ENCODE measurements at places on chromosomes 1 and 21. TPM values are rescaled to one million over a fixed set of nuclear protein-coding genes. Genes with fewer than 3 reads are reported as not detected.

Gene ETNK2
- total RNA-seq: 1.5 TPM

Gene CASQ2
- total RNA-seq: not detected

Gene AGL
- total RNA-seq: 12.3 TPM

DNA sequence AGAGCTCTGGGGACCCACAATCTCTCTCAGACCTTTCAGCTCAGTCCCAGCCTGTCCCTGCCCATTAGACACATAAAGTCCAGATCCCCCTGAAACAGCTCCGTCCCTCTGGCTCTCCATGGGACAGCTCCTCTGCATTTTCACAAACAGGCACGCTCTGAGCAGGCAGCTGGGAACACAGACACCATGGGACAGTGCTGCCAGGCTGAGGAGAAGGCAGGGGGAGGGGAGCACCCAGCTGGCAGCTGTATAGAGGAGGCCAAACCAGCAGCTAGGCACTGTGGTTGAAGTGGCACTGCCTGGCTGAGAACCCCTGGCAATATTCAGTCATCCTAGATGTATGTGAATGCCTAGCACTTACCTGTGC is 2.0 kb downstream of the TMEM63A start:
- H3K36me3 ChIP-seq: peaks cover 16% of the 10 kb centered on the region
- peaks cover 7% of the 10 kb centered on the region for H3K27me3 ChIP-seq
- H3K4me1 ChIP-seq: peaks cover 52% of the 10 kb centered on the region
- DNase-seq: no peak

DNA sequence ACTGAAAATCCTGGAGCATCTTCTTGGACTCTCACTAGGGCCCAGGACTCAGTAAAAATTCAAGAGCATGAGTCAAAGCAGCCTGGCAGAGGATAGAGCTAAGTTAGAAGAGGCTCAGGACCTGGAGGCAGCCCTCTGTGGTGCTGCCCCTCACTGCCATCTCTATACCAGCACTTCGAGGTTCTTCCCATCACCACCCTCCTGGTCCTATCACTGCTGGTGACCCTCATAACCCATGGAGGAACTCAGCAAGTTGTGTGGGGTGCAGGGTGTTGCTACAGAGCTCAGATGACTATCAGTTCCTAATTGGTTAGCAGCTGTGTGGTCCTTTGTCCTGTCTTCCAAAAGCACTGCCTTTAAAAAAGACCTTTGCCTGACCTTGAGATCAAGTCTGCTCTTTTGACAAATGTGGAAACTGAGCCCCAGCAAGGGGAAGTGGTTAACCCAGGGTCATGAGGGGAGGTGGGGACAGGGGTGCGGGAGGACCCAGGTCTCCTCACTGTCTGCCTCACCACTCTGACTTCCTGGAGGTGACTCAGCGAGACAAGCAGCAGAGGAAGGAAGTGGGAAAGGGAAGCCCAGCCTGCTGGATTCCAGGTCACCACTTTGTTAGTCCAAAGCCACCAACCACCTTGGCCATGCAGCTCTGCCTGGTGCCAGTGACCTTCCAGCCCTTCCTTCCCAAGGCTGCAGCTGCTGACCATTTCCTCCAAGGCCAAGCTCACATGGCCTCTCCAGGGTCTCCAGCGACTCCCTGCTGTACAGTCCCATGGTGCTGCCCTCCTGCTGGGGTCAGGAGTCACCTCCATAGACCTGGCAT is 199.4 kb upstream of the EDN2 start:
- peak overlapping the region; percentile 84 for H3K27ac ChIP-seq
- peaks cover 6% of the 10 kb centered on the region for H3K27me3 ChIP-seq
- peaks cover 72% of the 10 kb centered on the region for H3K4me1 ChIP-seq
- H3K36me3 ChIP-seq: no peaks in the 10 kb centered on the region
- no peak for DNase-seq

DNA sequence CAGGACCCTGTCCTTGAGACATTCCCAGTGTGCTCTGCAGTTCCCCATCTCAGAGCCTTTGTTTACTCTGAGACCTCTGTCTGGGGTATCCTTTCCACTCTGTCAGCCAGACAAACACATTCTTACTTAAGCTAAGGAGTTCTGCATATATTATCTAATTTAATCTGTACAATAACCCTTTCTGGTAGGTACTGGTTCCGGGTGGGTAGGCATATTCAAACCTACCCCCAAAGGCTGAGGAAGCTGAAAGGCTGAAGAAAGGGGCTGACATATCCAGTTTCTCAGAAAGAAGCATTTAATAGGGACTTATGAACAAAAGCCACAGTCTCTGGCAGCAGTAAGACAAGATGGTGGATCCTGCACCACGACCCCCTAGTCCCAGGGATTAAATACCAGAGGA is 53.1 kb downstream of the KCNN3 start:
- H3K4me1 ChIP-seq: peaks cover 8% of the 10 kb centered on the region
- H3K4me3 ChIP-seq: no peak overlapping the region
- no peaks in the 10 kb centered on the region for H3K36me3 ChIP-seq
- no peak for DNase-seq
- H3K27ac ChIP-seq: no peak overlapping the region
- peaks cover 2% of the 10 kb centered on the region for H3K27me3 ChIP-seq

- peaks cover 5% of the 10 kb centered on the region for H3K36me3 ChIP-seq
- no peak overlapping the region for H3K27ac ChIP-seq
Observed at GRCh38 chr1:182217967-182218366, 156.5 kb upstream of the ZNF648 start.

DNA sequence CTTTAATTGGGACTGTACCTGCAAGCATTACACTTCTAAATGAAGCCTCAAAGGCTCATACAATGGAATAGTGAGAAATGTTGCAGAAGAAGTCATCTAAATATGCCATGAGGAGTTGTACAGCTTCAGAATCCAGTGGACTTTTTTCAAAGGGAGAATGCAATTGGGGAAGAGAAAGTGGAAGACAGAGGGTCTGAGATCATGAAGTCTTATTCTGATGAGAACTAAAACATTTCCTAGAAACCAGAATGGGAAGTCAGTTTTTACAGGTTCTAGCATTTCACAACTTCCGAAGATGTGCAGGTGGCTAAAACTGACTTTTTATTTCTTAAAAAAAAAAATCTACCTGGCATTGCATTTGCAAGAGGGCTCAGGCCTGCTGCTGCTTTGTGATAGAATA is 424.4 kb upstream of the RUNX1 start:
- peaks cover 28% of the 10 kb centered on the region for H3K36me3 ChIP-seq
- no peak overlapping the region for H3K27ac ChIP-seq
- peaks cover 54% of the 10 kb centered on the region for H3K4me1 ChIP-seq
- peak overlapping the region; percentile 6 for H3K4me3 ChIP-seq

DNA sequence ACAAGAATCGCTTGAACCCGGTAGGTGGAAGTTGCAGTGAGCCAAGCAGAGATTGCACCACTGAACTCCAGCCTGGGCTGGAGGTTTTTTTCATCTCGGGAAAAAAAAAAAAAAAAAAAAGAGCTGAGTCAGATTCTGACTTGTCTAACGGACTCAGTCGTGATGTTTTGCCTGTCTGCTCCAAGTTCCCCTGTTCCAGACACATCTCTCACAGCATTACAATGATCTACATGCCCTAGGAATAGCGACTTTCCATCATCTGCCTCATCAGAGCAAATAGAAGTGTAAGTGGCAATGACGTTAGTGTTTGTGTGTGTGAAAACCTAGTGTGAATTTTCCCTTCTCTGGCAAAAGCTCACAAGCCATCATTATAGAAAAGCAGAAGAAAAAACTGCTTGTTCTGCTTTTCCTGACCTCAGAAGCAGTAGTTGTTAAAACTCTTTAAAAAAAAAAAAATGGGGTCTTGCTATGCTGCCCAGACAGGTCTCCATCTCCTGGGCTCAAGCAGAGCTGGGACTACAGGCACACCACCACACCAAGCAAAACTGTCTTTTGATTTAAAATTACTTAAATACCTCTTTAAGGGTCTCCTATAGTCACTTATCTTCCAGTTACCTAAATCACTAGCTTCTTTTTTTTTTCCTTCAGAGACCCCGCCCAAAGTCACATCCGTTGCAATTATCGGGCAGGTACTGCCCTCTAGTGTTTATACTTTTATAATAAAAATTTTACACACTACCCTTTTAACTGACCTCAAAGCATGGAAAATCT is 37.3 kb downstream of the PLEKHO1 start:
- no peak overlapping the region for H3K27ac ChIP-seq
- H3K27me3 ChIP-seq: peaks cover 3% of the 10 kb centered on the region
- H3K4me1 ChIP-seq: peaks cover 5% of the 10 kb centered on the region
- DNase-seq: no peak
- H3K4me3 ChIP-seq: no peak overlapping the region
- no peaks in the 10 kb centered on the region for H3K36me3 ChIP-seq

- H3K36me3 ChIP-seq: no peaks in the 10 kb centered on the region
- H3K4me3 ChIP-seq: no peak overlapping the region
- no peaks in the 10 kb centered on the region for H3K27me3 ChIP-seq
- no peak for DNase-seq
- H3K27ac ChIP-seq: no peak overlapping the region
- H3K4me1 ChIP-seq: no peaks in the 10 kb centered on the region
Observed at GRCh38 chr1:50305808-50306207, 117.4 kb downstream of the DMRTA2 start.

DNA sequence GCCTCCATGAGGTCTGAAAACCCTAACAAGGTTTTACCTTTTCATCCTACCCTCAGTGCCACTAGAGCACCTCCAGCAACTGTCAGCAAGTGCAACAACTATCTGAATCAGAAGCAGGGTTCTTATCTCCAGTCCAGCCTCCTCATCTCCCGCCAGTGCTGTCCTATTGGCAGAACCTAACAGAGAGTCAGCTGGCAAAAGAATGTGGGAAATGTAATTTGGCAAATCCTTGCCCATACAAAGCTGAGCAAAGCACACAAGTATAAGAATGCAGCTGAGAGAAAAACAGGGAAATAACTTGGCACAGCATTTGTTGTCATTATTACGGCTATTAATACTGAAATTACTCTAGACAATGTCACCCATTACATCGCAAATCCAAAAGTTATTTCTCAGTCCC is 124.2 kb downstream of the ATP6V1G3 start:
- H3K4me1 ChIP-seq: no peaks in the 10 kb centered on the region
- H3K36me3 ChIP-seq: peaks cover 1% of the 10 kb centered on the region
- no peak for DNase-seq
- H3K27ac ChIP-seq: no peak overlapping the region
- H3K4me3 ChIP-seq: no peak overlapping the region

DNA sequence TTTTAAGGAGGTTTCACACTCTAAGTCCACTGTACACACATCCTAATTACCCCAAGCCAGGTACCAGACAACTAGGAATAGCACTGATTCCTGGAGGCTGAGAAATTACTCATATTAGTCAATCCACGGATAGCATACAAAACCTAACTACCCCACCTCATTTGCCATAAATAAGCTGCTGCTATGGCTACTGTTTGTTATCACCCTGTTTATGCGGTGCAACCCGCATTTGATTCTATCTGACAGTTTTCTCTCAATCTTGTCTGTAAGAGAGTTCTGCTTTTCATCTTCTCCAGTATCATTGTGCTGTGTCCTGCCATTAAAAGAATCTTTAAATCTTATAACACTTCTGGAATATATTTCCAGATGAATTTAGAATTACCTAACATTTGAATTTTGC is 1496.5 kb downstream of the PLA2G4A start:
- no peak overlapping the region for H3K27ac ChIP-seq
- no peaks in the 10 kb centered on the region for H3K4me1 ChIP-seq
- no peaks in the 10 kb centered on the region for H3K27me3 ChIP-seq
- H3K4me3 ChIP-seq: no peak overlapping the region
- no peaks in the 10 kb centered on the region for H3K36me3 ChIP-seq

GRCh38 chr1:231187571-231187970 is 25.7 kb downstream of the TRIM67 start:
- H3K4me1 ChIP-seq: no peaks in the 10 kb centered on the region
- H3K27ac ChIP-seq: no peak overlapping the region
- no peaks in the 10 kb centered on the region for H3K36me3 ChIP-seq
- peaks cover 15% of the 10 kb centered on the region for H3K27me3 ChIP-seq
- no peak for DNase-seq

- no peak overlapping the region for H3K27ac ChIP-seq
- no peak for DNase-seq
- H3K4me3 ChIP-seq: no peak overlapping the region
Observed at GRCh38 chr21:45496968-45497845, 45.0 kb downstream of the SLC19A1 start.

DNA sequence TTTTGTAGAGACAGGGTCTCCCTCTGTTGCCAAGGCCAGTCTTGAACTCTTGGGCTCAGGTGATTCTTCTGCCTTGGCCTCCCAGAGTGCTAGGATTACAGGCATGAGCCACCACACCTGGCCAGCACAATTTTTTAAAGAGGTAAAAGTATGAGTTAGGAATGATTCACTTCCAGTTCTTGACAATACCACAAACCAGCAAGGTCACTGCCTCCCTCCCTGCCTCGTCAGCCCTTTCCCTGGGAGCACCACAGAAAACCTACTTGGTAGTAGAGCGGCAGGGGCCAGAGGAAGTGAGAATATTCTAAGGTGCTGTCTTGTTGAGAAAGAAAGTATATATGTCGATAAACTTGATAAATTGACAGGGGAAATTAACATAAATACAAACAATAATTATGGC is 10.8 kb upstream of the CDA start:
- no peak overlapping the region for H3K4me3 ChIP-seq
- peaks cover 2% of the 10 kb centered on the region for H3K4me1 ChIP-seq
- H3K27me3 ChIP-seq: peaks cover 6% of the 10 kb centered on the region

DNA sequence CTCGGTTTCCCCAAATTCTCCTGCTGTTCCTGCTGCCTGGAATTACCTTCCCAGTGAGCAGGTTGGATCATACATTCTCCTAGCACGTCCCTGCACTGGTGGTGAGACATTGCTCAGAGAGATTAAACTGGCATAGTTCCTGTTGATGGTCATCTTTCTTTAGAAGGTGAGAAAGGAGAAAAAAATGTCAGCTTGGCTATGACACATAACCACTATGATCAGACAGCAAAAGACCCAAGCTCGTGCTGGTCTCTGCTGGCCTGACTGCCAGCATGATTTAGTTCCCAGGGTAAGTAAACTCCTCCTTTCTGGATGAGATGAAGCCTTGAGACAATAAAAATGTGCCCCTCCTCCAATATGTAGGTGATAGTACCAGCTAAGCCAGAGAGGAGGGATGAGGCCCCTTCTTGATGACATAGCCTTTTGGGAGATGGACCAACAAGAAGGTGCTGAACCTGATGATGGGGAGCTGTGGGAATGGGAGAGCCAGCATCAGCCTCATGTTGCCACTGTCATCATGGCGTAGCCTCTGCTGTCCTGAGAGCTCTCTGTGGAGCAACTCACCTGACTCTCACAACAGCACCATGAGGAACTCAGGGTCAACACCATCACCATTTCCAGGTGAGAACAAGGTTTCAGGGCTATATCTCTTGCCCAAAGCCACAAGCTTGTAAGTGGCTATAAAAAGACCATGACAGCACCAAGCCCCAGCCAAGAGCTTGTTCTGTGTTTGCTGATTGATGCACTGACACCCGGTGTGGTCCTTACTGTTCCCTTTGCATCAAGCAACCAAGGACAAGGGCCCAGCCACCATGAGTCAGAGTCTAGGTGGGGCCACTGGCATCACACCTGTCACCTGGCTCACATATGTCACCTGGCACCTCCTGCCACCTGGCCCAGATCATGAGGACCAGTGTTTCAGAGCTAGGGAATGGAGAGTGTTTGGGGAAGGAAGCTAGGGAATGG is 200.0 kb downstream of the MATN1 start:
- H3K4me3 ChIP-seq: no peak overlapping the region
- no peak for DNase-seq
- H3K36me3 ChIP-seq: no peaks in the 10 kb centered on the region
- H3K4me1 ChIP-seq: no peaks in the 10 kb centered on the region
- H3K27ac ChIP-seq: no peak overlapping the region
- H3K27me3 ChIP-seq: peaks cover 16% of the 10 kb centered on the region
